ENCODE measurements at places on chromosomes 12 and 14. TPM values are rescaled to one million over a fixed set of nuclear protein-coding genes. Genes with fewer than 3 reads are reported as not detected.

The DCP1B gene
- polyA plus RNA-seq: 25.8 TPM

The SSPN gene
- polyA plus RNA-seq: 29.8 TPM

The RAD51AP1 gene
- 10.5 TPM for polyA plus RNA-seq

The KRT3 gene
- polyA plus RNA-seq: not detected

The TAS2R8 gene
- polyA plus RNA-seq: not detected

The KRT75 gene
- polyA plus RNA-seq: not detected

The ENDOU gene
- polyA plus RNA-seq: 0.06 TPM

The SIX1 gene
- polyA plus RNA-seq: 3.2 TPM

The TMEM116 gene
- 21.3 TPM for polyA plus RNA-seq

The PLA2G1B gene
- polyA plus RNA-seq: not detected

The SLC25A47 gene
- polyA plus RNA-seq: not detected

The EIF2S3B gene
- 0.65 TPM for polyA plus RNA-seq

The TBX3 gene
- 66.4 TPM for polyA plus RNA-seq

The MUCL1 gene
- polyA plus RNA-seq: not detected

The C12orf50 gene
- polyA plus RNA-seq: not detected

The ABHD4 gene
- polyA plus RNA-seq: 115 TPM

The FAIM2 gene
- polyA plus RNA-seq: 3.6 TPM

The APOF gene
- polyA plus RNA-seq: not detected

Data from BJ (cell line).